Heart right ventricle (tissue), 16 donors: ENCODE measurements at places on chromosomes 16 and 17. TPM values are rescaled to one million over a fixed set of nuclear protein-coding genes. Genes with fewer than 3 reads are reported as not detected.

DNA sequence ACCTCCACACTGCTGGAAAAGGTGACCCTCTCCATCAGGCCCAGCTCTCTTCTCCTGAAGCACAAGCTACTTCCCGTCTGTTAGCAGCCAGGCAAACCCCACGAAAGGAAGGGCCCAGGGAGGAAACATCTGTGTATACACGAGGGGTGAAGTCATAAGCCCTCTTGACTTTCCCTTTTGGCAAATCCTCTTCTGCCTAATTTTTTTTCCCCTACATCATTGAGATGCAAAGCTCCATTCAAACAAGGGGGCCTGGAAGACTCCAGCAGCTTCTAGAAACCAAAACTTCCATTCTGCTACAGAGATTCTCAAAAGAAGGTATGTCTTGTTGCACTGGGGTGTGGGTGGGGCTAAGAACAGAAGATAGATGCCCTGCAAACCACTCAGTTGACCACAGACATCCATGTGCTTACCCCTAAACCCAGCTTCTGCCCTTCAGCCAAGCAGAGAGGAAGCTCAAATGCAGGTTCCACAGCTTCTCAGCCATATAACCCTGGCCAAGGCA lies 145.6 kb upstream of the RCVRN start:
- H3K4me3 ChIP-seq: no peak overlapping the region
- H3K36me3 ChIP-seq: no peaks in the 10 kb centered on the region
- no peaks in the 10 kb centered on the region for H3K4me1 ChIP-seq
- peak; percentile 65 for DNase-seq
- H3K27me3 ChIP-seq: no peaks in the 10 kb centered on the region

GRCh38 chr17:1787301-1787902 lies 25.5 kb downstream of the SERPINF1 start:
- peaks cover 21% of the 10 kb centered on the region for H3K4me1 ChIP-seq
- DNase-seq: peak; percentile 44
- peaks cover 18% of the 10 kb centered on the region for H3K36me3 ChIP-seq
- H3K27me3 ChIP-seq: no peaks in the 10 kb centered on the region
- H3K4me3 ChIP-seq: no peak overlapping the region

DNA sequence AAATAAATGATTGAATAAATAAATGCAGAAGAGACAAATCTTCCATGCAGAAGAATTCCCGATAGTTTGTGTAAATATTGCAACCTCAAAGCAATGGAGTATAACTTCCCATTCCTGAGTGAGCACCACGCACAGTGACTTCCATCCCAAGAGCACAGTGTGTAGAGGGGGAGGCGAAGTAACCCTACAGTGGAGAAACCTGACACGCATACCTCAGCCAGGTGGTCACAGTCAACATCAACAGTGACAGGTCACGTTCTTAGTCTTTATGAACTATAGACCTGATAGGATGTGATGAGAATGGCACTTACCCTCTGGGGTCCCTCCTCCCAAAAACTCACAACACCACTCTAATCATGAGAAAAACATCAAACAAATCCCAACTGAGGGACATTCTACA lies 111.6 kb downstream of the DYNLRB2 start:
- H3K27ac ChIP-seq: no peak overlapping the region
- no peaks in the 10 kb centered on the region for H3K27me3 ChIP-seq
- H3K4me3 ChIP-seq: no peak overlapping the region
- no peaks in the 10 kb centered on the region for H3K4me1 ChIP-seq

The CCL16 gene
- total RNA-seq: not detected

DNA sequence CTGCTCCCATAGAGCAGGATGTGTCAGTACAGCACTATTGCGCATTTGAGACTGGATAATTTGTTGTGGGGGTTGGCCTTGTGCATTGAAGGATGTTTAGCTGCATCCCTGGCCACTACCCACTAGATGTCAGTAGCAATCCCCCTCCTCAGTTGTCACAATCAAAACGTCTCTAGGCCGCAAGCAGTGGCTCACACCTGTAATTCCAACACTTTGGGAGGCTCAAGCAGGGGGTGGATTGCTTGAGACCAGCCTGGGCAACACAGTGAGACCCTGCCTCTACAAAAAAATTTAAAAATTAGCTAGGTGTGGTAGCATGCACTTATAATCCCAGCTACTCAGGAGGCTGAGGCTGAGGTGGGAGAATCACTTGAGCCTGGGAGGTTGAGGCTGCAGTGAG lies 48.4 kb downstream of the CENPV start:
- no peak overlapping the region for H3K4me3 ChIP-seq
- no peak for DNase-seq
- peaks cover 28% of the 10 kb centered on the region for H3K36me3 ChIP-seq

DNA sequence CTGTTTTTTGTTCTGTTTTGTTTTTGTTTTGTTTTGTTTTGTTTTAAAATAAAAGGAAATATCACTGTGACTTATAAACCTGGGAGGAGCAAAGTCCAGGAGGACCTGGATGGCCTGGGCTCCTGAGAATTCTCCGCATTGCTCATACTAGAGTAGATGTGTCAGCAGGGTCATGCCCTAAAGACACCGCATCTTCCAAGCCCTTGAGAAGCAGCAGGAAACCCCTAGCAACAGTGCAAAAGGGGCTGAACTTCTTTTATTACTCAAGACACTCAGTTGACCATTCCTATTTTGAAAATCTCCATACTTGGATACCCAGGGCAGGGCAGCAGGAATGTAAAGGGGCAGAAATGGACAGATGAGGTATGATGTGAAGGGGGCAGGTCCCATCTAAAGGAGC lies 51.8 kb downstream of the SYT17 start:
- H3K4me3 ChIP-seq: no peak overlapping the region
- no peak overlapping the region for H3K27ac ChIP-seq
- no peak for DNase-seq

- DNase-seq: no peak
- peaks cover 11% of the 10 kb centered on the region for H3K27me3 ChIP-seq
- no peak overlapping the region for H3K4me3 ChIP-seq
- H3K27ac ChIP-seq: no peak overlapping the region
- H3K36me3 ChIP-seq: no peaks in the 10 kb centered on the region
These were observed 282.2 kb downstream of the MAF start for GRCh38 chr16:79318143-79318899.

- H3K4me3 ChIP-seq: no peak overlapping the region
- H3K36me3 ChIP-seq: no peaks in the 10 kb centered on the region
- H3K27ac ChIP-seq: no peak overlapping the region
- DNase-seq: no peak
These were observed 22.4 kb downstream of the SLC7A5 start for GRCh38 chr16:87846705-87847466.

GRCh38 chr17:9658593-9659211 lies 13.4 kb downstream of the USP43 start:
- no peaks in the 10 kb centered on the region for H3K36me3 ChIP-seq
- no peaks in the 10 kb centered on the region for H3K4me1 ChIP-seq
- peaks cover 5% of the 10 kb centered on the region for H3K27me3 ChIP-seq
- no peak for DNase-seq
- no peak overlapping the region for H3K27ac ChIP-seq
- H3K4me3 ChIP-seq: no peak overlapping the region

- peak; percentile 30 for DNase-seq
- H3K4me1 ChIP-seq: peaks cover 5% of the 10 kb centered on the region
- H3K27ac ChIP-seq: peak overlapping the region; percentile 62
- H3K27me3 ChIP-seq: no peaks in the 10 kb centered on the region
These were observed 334.8 kb downstream of the CBLN1 start for GRCh38 chr16:48946686-48947370.

- H3K4me3 ChIP-seq: peak overlapping the region; percentile 89
- H3K4me1 ChIP-seq: peaks cover 28% of the 10 kb centered on the region
- H3K27me3 ChIP-seq: no peaks in the 10 kb centered on the region
- peak overlapping the region; percentile 95 for H3K27ac ChIP-seq
- no peak for DNase-seq
- no peaks in the 10 kb centered on the region for H3K36me3 ChIP-seq
These were observed 1.1 kb downstream of the ZFHX3 start for GRCh38 chr16:73046849-73047214.

GRCh38 chr17:75588596-75589011 lies 1.0 kb downstream of the MYO15B start:
- peak overlapping the region; percentile 92 for H3K27ac ChIP-seq
- no peaks in the 10 kb centered on the region for H3K36me3 ChIP-seq
- H3K4me1 ChIP-seq: peaks cover 10% of the 10 kb centered on the region
- H3K27me3 ChIP-seq: no peaks in the 10 kb centered on the region
- peak overlapping the region; percentile 89 for H3K4me3 ChIP-seq

DNA sequence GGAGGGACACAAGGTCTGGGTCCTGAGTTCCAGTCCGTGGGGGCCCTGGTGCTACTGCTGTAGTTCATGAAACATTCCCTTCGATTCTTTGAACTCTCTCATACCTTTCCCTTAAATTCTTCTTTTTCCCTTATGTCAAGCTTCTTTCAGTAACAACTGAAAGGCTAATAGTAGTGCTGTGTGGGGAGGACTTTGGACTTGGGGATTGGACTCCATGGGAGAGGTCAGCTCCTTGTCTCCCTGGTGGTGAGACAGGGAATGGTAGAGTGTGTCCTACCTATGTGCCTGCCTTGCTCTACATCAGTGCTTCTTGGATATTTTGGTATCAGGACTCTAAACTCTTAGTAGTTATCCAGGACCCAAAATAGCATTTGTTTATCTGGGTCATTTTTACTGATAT lies 628.1 kb downstream of the WWOX start:
- no peaks in the 10 kb centered on the region for H3K4me1 ChIP-seq
- no peaks in the 10 kb centered on the region for H3K27me3 ChIP-seq
- no peak overlapping the region for H3K27ac ChIP-seq
- DNase-seq: no peak

The NFE2L1 gene
- total RNA-seq: 735 TPM

DNA sequence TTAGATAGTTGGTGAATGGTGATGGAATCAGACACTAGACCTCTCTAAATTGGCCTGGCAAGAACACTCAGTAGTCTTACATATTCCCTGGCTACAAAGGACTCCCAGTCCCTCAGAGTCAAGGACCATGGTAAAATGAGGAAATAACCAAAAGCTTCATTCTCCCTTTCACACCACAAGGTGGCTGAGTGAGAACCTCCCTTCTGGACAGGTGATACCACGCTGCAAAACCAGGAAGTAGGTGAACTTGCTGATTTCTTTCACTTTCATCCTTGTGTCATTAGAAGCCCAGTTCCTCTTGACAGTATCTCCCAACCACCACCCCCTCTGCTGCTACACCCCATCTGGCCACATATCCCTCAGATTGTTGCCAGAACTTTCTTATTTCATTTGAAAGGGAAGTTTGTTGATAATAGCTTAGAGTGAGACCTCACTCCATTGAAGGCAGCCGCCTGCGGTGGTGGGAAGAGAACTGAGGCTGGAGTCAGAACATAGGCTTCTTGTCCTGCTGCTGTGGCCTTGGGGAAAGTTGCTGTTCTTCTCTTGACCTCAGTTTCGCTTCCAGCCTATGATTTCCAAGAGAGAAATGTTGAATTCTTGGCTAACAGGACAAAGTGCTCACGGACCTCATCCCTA lies 290.6 kb upstream of the CCL2 start:
- H3K36me3 ChIP-seq: no peaks in the 10 kb centered on the region
- H3K27ac ChIP-seq: no peak overlapping the region
- no peak for DNase-seq
- H3K27me3 ChIP-seq: no peaks in the 10 kb centered on the region
- no peak overlapping the region for H3K4me3 ChIP-seq

GRCh38 chr17:75908201-75908600 lies 3.5 kb upstream of the MRPL38 start:
- H3K36me3 ChIP-seq: no peaks in the 10 kb centered on the region
- H3K27me3 ChIP-seq: no peaks in the 10 kb centered on the region
- H3K4me1 ChIP-seq: peaks cover 12% of the 10 kb centered on the region
- peak; percentile 67 for DNase-seq

GRCh38 chr17:7183433-7184090 lies 4.4 kb upstream of the ASGR1 start:
- H3K27ac ChIP-seq: no peak overlapping the region
- H3K4me1 ChIP-seq: peaks cover 4% of the 10 kb centered on the region
- no peak overlapping the region for H3K4me3 ChIP-seq
- DNase-seq: no peak
- no peaks in the 10 kb centered on the region for H3K36me3 ChIP-seq
- H3K27me3 ChIP-seq: no peaks in the 10 kb centered on the region

DNA sequence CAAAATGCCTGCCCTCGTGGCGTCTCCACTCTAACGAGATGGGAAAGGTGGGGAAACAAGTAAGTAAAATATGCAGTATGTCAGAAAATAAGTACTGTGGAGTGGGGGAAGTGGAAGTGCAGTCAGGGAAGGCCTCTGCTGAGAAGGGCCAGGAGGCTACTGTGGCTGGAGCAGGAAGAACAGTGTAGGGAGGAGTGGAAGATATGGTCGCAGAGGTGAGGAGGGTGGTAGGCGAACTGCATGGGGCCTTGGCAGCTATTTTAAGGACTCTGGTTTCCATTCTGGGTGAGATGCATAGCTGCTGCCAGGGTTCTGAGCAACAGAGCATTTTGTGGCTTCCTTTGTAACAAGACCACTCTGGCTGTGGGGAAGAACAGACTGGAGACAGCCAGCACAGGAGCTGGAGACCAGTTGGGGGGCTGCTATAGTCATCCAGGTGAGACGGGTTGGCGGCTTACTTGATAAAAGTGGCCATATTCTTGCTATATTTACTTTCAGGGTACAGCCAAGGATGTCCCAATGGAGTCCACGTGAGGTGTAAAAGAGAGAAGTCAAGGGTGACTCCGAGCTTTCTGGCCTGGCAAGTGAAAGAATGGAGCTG lies 42.6 kb downstream of the CYTH1 start:
- DNase-seq: no peak
- H3K36me3 ChIP-seq: no peaks in the 10 kb centered on the region
- H3K4me1 ChIP-seq: peaks cover 71% of the 10 kb centered on the region
- H3K27me3 ChIP-seq: no peaks in the 10 kb centered on the region
- H3K27ac ChIP-seq: peak overlapping the region; percentile 69
- H3K4me3 ChIP-seq: no peak overlapping the region

DNA sequence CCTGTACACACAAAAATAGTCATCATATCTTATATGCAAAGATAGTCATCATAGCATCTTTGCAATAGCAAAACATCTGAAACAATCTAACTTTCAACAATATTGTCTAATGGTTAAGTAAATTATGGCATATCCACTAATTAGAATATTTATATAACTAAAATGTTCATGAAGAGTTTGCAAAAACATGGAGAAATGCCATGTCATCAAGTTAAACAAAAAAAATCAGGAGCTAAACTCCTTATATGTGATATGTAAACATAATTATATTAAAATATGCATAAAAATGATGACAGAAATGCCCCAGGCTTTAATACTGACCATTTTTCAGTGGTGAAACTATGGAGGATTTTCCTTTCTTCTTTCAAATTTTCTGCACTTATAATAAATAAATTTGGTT lies 22.3 kb upstream of the XYLT1 start:
- DNase-seq: no peak
- H3K4me1 ChIP-seq: no peaks in the 10 kb centered on the region
- H3K27me3 ChIP-seq: no peaks in the 10 kb centered on the region
- H3K36me3 ChIP-seq: no peaks in the 10 kb centered on the region
- no peak overlapping the region for H3K27ac ChIP-seq

GRCh38 chr16:9270424-9270823 lies 179.0 kb downstream of the HAPSTR1 start:
- no peaks in the 10 kb centered on the region for H3K4me1 ChIP-seq
- no peaks in the 10 kb centered on the region for H3K27me3 ChIP-seq
- H3K27ac ChIP-seq: no peak overlapping the region
- DNase-seq: no peak
- H3K4me3 ChIP-seq: no peak overlapping the region

- no peak overlapping the region for H3K27ac ChIP-seq
- no peaks in the 10 kb centered on the region for H3K36me3 ChIP-seq
- H3K4me3 ChIP-seq: no peak overlapping the region
- peaks cover 31% of the 10 kb centered on the region for H3K4me1 ChIP-seq
These were observed 3.4 kb downstream of the ACE start for GRCh38 chr17:63480192-63480784.

- H3K27ac ChIP-seq: no peak overlapping the region
- no peaks in the 10 kb centered on the region for H3K36me3 ChIP-seq
- no peak overlapping the region for H3K4me3 ChIP-seq
- H3K4me1 ChIP-seq: no peaks in the 10 kb centered on the region
These were observed 67.8 kb upstream of the AXIN2 start for GRCh38 chr17:65629234-65629690.

The TBX4 gene
- not detected for total RNA-seq
